HS-5 (cell line): ENCODE measurements at places on chromosomes 1 and 21.

GRCh38 chr1:77783141-77783540 lies 3.7 kb downstream of the MIGA1 start:
- no peak for DNase-seq

- DNase-seq = no peak
Observed at GRCh38 chr1:9328715-9329114, 36.0 kb downstream of the SPSB1 start.

DNA sequence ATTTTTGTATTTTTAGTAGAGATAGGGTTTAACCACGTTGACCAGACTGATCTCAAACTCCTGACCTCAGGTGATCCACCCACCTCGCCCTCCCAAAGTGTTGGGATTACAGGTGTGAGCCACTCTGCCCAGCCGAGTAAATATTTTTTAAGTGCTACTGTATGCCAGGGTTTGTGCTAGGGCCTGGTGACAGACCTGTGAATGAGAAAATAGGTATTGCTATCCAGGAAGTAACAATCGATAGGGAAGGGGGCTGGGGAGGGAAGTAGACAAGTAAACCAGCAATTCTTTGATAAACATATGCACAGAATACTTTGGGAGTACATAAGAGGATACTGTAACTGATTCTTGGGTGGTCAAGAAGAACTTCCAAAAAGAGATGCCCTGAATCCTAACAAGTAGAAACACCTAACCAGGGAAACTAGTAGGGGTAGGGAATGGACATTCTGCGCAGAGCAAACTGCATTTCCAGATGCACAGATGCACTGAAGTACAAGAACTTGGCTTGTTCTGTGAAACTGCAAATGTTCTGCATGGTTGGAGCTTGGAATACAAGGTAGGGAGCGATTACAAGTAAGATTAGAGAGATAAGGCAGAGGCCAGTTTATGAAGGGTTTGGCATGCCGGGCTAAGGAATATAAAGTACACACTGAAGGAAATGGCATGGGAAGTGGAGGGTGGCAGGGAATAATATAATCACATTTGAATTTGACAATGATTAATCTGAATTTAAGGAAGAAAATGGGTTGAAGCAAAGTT lies 19.0 kb upstream of the DOCK7 start:
- DNase-seq = no peak

DNA sequence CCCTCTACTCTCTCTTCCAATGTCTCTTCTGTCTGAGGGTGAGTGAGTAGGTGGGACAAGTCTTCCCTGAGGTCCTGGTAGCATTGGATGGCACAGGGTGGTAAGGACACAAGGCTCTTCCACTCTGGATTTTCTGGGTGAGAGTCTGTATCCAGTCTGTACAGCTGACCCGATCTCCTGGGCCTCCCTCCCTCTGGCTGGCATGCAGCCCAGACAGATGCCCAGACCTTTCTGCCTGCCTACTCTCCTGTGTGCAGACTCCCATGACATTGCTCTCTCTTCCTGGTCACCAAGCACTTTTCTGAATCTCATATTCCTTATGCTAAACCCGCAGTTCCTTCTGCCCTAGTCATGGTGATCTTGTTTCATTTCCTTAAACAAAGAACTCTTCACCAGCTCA lies 100.3 kb downstream of the GRIK3 start:
- no peak for DNase-seq

- DNase-seq = peak; percentile 41
Observed at GRCh38 chr1:65343286-65343685, 33.9 kb downstream of the DNAJC6 start.

DNA sequence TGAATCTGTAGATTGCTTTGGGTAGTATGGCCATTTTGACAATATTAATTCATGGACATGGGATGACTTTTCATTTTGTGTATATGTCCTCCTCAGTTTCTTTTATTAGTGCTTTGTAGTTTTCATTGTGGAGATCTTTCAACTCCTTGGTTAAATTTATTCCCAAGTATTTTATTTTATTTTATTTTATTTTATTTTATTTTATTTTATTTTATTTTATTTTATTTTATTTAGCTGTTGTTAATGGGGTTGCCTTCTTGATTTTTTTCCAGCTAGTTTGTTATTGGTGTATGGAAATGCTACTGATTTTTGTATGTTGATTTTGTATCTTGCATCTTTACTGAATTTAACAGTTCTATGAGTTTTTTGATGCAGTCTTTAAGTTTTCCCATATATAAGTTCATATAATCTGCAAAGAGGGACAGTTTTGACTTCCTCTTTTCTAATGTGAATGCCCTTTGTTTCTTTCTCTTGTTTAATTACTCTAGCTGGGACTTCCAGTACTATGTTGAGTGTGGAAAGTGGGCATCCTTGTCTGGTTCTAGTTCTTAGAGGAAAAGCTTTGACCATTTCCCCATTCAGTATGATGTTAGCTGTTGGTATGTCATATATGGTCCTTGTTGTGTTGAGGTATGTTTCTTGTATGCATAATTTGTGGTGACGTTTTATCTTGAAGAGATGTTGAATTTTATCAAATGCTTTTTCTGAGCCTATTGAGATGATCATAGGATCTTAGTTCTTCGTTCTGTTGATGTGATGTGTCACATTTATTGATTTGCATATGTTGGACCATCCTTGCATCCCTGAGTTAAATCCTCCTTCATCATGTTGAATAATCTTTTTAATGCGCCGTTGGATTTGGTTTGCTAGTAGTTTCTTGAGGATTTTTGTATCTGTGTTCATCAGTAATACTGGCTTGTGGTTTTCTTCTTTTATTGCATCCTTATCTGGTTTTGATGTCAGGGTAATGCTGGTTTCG lies 14.3 kb downstream of the CEPT1 start:
- DNase-seq = no peak

DNA sequence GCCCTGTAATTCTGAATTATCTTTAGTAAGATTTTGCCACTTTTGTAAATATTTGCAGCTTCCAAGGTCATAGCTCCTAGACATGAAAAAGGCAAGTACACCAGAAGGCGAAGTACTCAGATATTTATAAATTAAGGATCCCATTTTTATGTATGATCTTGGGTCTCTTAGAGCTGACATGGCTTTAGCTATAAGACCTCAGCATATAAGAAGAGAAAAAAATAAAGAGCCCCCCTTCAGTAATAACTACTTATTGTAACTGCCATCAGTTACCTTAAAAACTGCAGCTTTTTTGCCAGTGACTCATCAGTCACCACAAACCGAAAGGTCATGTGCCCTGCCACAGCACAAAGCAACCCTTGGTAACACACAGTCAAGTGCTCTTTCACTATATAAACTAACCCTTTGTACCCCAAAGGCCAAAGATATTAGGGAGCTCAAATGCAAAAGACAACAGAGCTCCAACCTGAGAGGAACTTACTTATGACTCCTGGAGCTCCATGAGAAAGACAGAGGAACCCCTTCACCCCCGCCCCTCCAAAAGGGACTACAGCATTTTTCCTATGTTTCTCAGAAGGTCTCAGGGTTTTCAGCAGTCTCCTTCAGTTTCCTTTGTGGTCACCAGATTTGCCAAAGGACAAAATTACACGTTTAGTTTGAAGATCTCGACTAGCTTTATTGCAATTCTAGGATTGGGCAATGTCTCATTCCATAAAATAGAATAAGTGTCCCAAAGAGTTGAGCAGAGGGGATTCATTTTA lies 219.8 kb upstream of the DUSP10 start:
- peak; percentile 53 for DNase-seq

DNA sequence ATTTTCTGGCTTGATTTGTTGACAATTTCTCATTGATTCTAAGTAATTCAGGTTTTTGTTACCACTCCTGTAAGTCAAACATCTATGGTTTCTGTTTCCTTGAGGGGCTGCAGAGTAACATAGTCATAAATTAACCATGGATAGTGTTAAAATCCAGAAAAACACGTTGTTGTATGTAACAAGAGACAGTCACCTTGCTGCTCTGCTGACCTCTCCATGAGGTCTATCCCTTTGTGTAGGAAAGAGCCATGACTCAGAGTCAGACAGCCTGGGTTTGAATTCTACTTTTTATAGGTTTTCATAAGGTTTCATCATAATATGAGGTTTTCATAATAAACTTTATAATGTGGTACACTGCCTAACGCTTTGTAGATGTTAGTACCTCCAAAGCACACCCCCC lies 27.6 kb upstream of the NBL1 start:
- no peak for DNase-seq

DNA sequence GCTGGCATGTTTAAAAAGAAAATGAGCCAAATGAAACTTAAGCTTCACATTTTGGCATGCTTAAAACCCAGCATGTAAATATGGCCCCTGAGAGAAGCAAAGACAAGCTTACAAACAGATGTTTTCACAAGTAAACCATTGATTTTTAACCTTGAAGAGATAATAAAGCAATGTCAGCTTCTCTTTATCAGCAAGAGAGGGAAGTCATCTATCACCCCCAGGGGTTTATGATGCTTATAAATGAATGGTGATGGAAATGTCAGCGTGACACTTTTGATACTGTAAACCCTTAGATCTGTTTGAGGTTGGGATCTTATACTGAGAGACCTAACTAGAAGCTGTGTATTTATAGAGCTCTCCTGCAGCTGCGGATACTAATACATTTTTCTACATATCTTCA lies 471.3 kb downstream of the PLA2G4A start:
- no peak for DNase-seq

- DNase-seq = no peak
Observed at GRCh38 chr1:201676641-201677040, 137.7 kb downstream of the NAV1 start.

DNA sequence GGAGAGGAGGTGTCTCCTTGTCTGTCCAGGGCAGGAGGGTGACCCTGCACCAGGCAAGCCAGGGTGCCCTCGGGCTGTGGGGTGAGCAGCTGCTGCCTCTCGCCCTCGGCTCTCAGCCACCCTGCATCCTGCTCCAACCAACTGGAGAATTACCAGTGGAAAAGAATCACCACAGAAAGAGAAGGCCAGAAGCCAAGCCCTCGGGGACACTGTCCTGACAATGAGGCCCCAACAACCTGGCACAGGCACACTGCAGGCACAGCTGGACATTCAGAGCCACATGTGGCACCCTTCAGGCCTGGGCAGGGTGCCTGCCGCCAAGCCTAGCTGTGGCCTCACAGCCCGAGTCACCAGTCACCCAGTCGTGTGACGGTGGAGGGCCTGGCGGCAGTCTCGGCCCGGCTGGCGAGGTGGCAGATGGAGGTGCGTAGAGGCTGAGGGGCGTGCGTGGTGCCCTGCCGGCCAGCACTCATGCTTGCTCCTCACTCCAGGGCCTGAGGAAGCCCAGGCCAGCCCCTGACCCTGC lies 12.0 kb downstream of the MEGF6 start:
- DNase-seq = no peak

DNA sequence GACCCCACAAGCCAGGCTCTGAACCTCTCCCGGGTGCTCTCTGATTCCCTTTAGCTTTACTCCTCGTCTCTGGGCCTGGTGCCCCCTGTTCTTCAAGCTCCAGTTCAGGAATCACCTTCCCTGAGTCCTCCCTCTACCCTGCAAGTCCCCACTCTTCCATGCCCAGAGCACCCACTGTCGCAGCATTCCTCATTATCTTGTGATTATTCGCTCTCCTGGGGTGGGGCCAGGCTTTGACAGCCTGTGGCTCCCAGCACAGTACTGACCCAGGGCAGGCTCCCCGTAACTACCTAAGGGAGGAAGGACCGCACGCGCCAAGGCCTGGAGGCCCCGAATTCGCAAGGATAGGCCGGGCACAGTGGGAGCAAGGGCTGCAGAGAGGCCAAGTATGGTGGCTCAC lies 734 bp upstream of the C1orf210 start:
- no peak for DNase-seq

DNA sequence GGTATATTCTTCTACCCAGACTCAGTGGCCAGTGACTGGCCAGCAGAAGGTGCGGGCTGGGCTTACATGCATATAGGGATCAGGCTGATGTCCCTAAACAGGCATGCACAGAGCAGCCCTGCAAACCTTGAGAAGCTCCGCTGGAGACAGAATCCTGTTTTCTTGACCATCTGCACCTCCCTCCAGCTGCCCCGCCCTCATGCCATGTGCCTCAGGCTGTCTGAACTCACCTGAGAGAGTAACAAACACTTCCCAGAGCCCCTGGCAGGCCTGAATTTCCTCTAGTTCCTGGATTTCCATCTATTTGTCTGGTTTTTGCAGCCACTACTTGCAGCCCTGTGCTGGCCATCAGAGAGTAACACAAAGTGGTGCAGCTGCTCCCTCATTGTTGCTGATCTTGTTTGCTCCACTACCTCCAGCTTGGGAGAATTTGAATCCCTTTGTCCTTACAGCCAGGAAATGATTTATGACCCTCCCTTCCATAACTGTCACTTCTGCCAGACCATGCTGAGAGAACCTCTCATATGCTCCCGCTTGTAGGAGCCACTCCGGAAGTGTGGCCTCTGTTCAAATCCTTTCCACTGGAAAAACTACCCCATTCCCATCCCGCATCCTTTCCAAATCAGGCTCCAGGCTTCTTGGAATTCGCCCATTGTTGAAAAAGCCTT lies 113.6 kb downstream of the NMNAT2 start:
- no peak for DNase-seq

GRCh38 chr1:118021668-118022067 lies 92.1 kb downstream of the WDR3 start:
- DNase-seq = no peak

DNA sequence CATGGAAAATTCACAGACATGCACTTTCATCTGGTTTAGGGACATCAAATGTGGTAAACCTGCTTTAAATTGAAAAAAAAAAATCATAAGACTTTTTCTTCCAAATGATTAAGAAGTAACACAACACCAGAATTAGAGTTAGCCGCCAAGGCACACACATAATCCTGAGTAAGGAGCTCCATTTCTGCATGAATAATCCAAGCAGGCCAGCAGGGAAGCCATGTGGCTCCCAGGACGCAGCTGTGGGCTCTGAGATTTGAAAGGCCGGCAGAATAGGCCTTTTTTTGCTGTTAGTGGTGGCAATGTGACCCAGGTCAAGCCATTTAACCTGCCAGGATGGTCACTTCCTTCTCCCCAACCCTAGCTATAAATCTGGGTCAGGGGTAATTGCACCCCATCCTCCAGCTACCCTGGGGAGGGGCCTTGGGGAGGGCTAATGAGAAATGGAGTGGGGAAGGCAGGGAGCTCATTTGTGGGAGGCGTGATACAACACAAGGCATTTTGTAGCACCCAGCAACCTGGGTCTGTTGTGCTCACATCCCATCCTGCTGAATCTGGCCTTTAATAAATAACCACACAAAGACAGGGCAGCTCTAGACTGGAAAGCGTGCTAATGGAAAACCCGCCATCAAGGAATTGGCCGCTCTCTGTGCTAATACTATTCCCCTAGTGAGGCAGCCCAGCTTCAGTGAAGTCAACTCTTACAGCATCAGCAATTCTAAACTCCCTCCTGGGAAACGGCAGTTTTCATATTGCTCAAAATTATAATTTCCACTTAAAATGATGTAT lies 178.5 kb downstream of the RHOU start:
- no peak for DNase-seq
